ENCODE measurements at places on chromosomes 5 and 9. TPM values are rescaled to one million over a fixed set of nuclear protein-coding genes. Genes with fewer than 3 reads are reported as not detected.
A peak's percentile ranks its signal among the peaks of the same experiment; 100 is the strongest.

Gene FCHO2
- polyA plus RNA-seq: 28.1 TPM

Gene PIP5K1B
- polyA plus RNA-seq: 57.9 TPM

Gene GARIN3
- not detected for polyA plus RNA-seq

DNA sequence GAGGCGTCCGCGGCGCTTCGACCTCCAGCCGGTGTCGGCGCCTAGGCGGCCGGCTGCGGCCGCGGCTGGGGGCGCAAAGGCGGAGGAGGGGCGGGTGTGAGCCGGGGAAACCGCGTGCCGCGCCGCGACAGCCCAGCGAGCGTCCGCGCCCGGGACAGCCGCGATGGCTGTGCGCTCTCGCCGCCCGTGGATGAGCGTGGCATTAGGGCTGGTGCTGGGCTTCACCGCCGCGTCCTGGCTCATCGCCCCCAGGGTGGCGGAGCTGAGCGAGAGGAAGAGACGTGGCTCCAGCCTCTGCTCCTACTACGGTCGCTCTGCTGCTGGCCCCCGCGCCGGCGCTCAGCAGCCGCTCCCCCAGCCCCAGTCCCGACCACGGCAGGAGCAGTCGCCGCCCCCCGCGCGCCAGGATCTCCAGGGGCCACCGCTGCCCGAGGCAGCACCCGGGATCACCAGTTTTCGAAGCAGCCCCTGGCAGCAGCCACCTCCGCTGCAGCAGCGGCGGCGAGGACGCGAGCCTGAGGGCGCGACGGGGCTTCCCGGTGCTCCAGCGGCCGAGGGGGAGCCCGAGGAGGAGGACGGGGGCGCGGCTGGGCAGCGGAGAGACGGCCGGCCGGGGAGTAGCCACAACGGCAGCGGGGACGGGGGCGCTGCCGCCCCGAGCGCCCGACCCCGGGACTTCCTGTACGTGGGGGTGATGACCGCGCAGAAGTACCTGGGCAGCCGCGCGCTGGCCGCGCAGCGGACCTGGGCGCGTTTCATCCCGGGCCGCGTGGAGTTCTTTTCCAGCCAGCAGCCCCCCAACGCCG, 605 bp downstream of the CHSY3 start:
- peak; percentile 5 for DNase-seq

DNA sequence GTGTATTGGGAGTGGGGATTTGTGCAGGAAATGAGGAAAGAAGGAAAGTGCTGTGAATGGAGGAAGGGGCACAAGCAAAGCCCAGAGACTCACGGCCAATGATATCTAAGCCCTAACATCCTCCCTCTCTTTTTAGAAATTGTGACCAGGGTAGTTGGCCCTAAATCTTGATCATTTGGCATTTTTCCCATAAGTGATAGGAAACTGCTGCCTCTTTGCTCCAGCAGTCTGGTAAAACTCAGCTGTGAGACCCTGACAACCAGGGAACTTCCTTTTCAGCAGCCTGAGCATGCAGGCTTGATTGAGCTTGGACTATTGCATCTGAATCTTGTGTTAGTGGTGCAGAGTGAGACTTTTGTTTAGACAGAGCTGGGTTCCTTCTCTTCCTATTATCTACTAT, 9.6 kb upstream of the ADRB2 start:
- no peak for DNase-seq

- no peak for DNase-seq
Measured at GRCh38 chr9:75462866-75463265, 374.6 kb downstream of the OSTF1 start.

GRCh38 chr5:128483738-128484137, 54.3 kb downstream of the FBN2 start:
- DNase-seq: no peak

GRCh38 chr5:175214152-175214551, 229.8 kb downstream of the DRD1 start:
- DNase-seq: no peak
